GM19239 (cell line): ENCODE measurements at places on chromosomes 11 and 22.

DNA sequence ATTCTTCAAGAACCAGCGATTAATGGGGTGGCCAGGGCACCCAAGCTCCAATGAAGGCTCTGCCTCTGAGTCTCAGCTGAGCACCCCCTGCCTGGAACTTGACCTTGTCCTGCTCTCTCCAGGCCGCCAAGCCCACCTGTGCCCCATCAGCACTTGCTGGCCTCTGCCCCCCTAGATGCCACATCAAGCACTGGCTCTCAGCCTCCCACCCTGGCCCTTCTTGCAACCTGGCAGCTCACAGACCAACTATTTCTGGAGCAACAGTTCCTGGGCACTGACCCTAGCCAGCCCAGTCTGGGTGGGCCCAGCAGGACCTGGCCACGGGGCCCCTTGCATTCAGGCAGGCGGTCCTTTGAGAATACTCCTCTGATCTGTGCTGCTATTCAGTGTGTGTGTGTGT, 98.8 kb upstream of the PITPNB start:
- DNase-seq, result no peak

DNA sequence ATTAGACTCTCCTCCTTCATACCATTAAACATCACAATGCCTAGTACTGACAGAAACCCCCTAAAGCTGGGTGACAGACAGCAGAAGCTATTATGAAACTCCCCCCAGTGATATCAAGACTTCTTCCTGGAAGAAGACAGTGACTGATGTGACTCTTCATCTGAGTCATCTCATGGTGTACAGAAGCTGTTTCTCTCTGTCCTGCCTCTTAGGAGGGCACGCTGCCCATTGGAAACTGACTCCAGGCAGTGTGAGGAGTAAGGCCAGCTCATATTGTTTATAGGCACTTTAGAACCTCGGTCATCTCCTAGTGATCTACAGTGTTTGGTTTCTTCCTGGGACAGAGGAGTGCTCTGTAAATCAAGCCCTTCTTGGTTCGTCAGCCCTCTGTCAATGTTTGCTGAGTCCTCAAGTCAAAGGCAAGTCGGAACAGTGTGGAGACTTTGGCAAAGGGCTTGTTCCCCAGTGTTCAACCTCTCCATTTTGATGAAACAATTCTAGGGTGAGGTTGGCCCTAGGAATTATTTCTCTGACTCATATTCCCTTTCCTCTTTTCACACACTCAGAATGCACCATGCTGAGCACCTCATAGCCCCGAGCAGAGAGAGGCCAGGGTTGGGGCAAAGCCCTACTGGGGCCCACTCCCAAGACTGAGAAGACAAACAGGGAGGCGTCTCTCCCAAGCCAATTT, 172.5 kb upstream of the TMEM45B start:
- DNase-seq, result no peak

DNA sequence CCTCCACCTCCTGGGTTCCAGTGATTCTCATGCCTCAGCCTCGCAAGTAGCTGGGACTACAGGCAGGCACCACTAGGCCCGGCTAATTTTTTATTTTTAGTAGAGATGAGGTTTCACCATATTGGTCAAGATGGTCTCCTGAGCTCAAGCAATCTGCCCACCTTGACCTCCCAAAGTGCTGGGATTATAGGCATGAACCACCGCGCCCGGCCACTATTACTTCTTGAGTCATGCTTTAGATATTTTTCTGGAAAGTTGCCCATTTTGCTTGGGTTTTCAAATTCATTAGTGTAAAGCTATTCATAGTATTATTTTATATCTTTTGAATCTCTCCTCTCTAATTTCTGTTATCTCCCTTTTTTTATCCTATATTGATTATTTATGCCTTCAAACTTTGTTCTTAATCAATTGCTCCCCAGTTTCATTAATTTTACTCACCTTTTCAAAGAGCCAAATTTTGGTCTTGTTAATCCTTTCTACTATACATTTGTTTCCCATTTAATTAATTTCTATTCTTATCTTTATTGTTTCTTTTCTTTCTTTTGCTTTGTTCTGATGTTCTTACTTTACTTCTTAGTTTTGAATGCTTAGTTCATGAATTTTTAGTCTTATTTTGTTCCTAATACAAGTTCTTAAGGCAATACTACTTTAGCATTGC, 10.3 kb upstream of the RAC2 start:
- no peak for DNase-seq

DNA sequence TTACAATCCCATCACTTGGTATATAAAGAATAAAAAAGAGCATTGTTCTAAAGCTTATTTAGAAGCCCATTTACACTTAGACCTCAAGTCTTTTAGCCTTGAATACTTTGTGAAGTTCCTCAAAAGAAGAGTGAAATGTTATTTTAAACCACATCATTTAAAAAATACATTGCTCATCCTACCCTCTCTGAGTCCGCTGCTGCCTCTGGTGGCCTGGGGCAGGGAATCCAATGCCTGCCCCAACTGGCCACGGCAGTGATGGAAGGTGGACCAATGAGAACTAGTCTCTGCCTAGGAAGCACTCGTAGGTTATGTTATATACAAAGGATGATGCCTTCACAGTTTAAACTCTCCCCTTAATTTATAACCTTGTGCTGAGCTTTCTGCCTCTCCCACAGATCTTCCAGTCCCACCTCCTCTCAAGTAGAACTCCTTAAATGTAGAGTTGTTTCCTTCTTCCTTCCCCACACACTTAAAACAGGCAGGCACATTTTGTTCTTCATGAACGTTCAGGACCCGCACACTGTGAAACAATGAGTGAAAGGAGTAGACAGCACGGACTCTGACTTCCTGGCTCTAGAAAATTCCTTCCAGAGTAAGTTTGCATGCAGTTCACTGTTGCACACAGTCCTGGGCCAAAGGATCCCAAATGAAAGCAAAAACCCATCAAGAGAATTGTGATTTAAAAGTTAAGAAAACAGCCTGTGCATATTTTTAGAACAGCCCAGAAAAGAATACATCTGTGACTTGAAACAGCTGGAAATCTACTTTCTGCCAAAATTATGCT, 167.8 kb downstream of the RRAS2 start:
- DNase-seq, result no peak

DNA sequence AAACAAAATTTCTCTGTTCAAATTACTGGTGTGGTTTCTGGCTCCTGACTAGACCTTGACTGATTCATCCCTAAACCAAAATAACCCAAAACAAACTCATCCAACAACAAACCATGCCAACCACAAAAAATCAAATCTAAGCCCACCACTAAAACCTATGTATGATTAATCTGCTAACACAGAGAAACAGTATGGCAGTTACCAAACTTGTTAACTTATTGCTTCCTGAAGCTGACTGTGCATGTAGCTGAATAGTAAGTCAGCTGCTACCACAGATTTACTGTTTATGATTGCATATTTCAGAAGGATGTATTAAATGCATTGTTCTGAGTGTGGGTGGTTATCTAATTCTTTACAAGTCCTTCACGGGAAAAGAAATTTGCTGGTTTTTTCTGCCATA, 231.1 kb downstream of the SWAP70 start:
- DNase-seq, result no peak

DNA sequence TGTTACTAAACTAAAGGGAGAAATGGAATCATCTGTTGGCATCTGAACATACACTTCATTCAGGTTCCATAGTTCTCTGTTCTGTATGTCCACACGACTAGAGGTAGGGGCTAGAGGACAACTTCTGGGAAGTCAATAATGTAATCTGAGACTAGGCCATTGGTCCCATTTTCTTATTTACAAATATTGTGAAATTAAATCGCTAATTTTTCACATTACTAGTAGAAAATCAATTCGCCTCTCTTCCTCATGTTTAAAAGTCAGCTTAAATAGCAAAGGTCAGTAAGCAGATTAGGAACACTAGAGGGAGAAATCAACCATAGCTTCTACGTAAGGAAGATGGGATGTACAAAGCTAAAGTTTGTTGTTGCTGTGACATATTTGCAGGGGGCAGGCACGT, 59.7 kb downstream of the CADM1 start:
- no peak for DNase-seq

GRCh38 chr22:42868751-42869251, 11.7 kb upstream of the ARFGAP3 start:
- DNase-seq, result no peak

DNA sequence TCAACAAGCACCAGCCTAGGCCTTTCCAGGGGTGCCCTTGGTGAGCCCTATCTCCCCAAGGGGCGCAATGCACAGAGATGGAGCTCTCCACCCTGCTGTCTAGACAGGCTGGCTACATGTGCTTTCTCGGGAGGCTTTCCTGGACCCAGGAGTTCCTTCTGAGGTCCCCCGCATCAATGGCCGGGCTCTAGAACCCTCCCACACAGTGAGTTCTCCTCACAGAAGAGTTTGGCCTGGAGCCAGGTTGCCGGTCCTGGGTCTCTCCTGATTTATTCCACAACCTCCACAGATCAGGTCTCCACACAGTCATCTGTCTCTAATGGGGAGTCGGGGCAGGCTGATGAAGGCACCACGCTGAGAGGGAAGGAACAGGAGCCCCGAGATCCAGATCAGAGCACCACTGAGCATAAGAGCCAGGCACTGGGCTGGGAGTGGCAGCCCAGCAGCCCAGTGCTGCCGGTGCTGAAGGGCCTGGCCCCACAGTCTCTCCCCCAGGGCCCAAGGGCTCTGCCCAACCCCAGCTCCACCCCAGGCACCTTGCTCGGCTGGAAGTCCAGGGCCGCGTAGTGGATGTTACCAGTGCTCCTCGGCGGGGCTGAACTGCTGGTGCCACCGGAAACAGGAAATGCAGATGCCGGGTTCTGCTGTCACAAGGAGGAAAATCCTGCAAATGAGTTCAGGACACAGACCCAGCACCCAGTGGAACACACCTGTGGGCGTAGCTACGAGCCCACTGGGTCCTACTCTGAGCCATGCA, 44.7 kb downstream of the GAB4 start:
- DNase-seq, result no peak

DNA sequence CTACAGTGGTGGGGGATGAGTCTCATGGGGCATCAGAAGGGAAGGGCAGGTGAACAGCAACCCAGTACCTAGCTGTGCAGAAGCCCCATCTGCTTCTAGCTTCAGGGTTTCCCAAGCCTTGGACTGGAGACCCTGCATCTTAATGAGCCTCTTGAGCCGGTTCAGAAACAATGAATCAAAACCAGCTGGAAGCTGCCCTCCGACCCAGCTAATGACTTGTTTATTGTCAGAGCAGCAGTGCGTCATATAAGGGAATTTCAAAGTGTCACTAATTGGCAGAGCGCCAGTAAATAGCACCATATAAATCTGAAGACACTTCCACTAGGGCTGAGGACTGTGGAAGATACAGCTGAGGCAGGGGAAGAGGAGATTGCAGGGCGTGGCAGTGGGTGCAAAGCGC, 57.5 kb downstream of the RPUSD4 start:
- no peak for DNase-seq

GRCh38 chr22:44093791-44094190, 69.7 kb downstream of the PARVB start:
- no peak for DNase-seq

DNA sequence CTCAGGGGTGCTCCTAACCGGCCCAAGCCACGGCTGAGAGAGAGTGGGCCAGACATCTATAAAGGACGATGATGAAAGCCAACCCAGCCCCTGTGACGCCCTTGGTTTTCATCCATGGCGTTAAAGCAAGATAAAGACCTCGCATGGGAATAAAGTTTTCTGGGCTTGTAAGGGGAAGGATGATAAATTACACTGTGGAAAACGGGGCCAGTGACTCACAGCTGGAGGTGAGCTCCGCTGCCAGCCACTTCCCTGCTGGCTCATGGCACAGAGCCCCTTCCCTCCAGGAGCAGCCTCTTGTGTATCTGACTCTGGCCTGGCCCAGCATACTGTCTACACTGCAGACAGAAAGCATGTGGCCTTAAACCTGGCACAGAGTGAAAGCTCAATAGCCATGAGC, 503.2 kb upstream of the B3GAT1 start:
- DNase-seq, result no peak

- no peak for DNase-seq
These were observed 5.7 kb downstream of the TMEM184B start for GRCh38 chr22:38267086-38267485.

GRCh38 chr11:6782720-6783119, at the start of gene OR2AG1:
Gene OR2AG1, plus strand, starts transcription at chr11:6783020. Its CDS starts 2,018 bp downstream, at chr11:6785038.
- DNase-seq, result no peak

GRCh38 chr22:20741634-20742581, 32.0 kb upstream of the SERPIND1 start:
- peak; percentile 41 for DNase-seq

DNA sequence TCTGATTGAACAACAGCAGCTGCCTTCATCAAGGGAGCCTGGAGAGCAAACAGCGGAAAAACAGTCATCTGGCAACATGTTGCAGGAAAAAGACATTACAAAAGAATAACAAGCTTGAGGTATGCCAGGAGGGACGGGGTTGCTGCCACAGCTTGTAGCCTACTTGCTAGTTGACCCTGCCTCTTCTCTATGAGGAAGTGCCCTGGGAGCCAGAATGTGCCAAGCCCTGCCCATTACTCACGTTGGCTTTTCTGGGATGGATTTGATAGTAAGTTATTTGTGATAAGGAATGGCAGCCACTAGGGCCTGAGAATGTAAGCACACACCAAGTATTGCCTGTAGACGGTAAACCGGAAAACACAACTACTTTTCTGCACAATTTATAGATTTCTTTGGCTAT, 113.5 kb upstream of the KIRREL3 start:
- DNase-seq, result no peak

DNA sequence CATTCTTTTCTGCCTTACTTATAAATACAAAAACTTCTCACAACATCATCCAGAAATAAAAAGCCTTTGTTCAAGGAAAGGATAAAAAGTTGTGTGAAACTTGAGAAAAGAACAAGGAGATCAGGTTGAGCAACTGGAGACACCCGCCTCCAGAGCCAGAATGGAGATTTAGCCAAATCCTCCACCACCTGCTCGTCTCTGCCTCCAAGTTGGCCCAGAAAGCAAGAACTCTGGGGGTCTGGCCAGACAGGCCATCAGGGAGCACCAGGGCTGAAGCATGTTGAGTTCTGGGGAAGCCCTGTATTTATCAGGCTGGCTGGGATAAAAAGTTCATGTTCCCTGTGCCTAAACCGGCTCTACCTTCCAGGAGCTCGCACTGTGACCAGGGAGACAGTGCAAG, 14.9 kb downstream of the SMCO4 start:
- no peak for DNase-seq

- DNase-seq, result no peak
These were observed 5.2 kb downstream of the CAPN5 start for GRCh38 chr11:77071671-77072605.

DNA sequence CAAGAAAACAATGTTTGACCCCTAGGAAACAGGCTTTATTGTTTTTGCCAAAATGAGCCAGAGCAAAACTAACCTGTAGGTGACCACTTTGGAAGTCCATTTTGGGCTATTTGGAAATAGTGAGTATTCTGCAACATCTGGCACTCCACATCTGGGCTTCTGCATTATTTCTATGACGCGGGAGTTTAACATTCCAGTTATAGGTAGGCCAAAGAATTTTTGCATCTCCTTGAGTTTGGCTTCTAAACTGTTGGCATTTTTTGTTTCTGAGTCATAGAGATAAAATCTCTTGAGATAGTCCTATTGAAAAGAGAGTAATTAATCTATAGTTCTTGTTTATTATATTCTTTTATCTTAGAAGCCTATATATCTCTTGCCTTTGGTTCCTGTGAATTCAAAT, 2.9 kb downstream of the MMP7 start:
- no peak for DNase-seq

GRCh38 chr11:132111316-132111715, 740.9 kb downstream of the NTM start:
- no peak for DNase-seq
